ENCODE measurements at places on chromosomes 2 and 18.

GRCh38 chr2:240127191-240127750 lies 8.8 kb downstream of the COPS9 start:
- no peak for DNase-seq

DNA sequence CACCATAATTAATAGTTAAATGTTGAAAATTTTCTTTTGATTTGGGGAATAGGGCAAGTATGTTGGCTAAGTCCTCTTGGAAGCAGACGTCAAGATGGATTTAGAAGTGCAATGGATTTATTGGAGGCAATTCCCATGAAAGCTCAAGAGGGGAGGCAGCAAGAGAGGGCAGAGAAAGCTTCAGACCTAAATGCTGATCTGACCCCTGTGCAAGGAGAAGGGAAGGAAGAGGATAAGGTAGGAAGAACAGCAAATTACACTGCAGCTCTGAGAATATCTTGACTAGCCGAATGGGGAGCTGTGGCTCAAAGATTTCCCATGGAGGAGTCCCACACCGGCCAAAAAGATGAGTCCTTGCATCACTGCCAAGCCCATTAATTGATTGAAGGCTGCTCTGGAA lies 46.9 kb upstream of the ATP8B1 start:
- no peak for DNase-seq

DNA sequence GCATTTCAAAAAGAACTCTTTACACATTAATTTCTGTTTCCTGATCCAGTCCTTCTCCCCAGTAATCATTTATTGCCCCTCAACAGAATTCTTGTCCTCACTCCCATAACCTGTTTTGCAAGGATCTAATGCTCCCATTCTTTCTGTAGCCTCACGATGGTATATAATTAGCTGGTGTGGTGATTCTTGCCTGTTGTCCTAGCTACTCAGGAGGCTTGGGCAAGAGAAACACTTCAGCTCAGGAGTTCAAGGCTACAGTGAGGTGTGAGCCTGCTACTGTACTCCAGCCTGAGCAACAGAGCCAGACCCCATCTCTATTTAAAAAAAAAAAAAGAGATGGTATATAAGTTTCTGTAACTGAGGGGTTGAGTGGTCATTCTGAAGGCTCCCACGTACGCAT lies 7.7 kb upstream of the TRAPPC8 start:
- no peak for DNase-seq

DNA sequence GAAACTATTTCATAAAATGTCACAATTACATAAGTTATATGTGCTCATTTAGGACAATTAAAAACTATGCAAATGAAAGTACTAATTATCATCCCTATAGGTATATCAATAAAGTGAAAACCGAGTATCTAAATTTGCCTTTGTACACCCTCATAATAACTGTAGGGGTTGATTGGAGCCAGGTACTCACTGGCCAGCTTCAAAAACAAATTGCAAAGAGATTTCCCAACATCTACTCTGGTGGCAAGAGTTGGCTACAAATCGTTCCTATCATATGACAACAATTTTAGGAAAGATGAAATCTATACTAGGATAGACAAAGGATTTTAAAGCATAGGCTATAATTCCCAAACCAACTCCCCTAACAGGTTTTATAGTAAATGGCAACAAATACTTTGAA lies 556.4 kb downstream of the LRRTM4 start:
- DNase-seq: no peak

- DNase-seq: no peak
These were observed 41.5 kb downstream of the TSHZ1 start for GRCh38 chr18:75252136-75252535.

GRCh38 chr18:31509571-31509970 lies 11.6 kb downstream of the DSG2 start:
- DNase-seq: no peak

DNA sequence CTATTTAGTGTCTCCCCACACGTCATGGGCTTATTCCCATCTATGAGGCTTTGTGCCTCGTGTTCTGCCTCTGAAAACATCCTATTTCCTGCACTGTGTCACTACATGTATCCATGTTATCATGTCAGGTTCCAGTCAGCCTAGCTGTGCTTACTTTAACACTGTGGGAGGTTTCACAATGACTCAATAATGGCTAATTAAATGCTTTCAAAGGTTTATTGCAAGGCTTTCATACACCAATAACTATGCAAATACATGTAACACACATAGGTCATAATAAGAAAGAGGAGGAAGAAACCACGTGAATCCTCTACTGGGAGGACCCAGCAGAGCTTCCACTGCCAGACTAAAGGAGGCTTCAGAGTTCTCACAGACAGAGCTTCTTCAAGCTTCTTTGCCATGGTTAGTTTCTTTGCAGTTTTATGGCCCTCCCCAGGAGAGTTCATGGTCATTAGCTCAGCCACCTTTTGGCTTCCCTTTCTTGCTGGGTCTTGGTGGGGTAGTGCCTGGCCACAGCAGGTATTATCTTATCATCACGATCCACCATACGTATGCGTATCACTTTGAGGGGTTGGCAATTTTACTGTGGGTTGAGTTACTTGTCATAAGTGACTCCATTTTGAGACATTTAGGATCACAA lies 5.1 kb upstream of the COLEC12 start:
- no peak for DNase-seq

DNA sequence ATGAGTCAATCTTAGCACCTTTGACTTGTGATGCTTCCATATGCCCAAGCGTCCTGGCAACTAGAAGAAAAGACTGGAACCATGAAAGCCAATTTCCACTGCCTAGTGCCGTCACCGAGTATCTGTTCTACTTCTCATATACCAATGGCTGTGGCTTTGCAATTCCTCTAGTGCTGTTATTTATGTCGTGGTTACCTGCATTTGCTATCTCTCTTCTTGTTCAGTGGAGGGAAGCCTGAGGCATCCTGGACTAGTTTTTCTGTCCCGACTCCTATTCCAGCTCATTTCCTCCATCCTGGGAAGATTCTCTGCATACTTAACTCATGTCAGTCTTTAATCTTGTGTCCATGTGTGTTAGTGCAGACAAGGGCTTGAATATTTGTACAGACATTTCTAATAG lies 117.9 kb downstream of the FEZ2 start:
- DNase-seq: no peak
